ENCODE measurements at places on chromosomes 3 and 15.

DNA sequence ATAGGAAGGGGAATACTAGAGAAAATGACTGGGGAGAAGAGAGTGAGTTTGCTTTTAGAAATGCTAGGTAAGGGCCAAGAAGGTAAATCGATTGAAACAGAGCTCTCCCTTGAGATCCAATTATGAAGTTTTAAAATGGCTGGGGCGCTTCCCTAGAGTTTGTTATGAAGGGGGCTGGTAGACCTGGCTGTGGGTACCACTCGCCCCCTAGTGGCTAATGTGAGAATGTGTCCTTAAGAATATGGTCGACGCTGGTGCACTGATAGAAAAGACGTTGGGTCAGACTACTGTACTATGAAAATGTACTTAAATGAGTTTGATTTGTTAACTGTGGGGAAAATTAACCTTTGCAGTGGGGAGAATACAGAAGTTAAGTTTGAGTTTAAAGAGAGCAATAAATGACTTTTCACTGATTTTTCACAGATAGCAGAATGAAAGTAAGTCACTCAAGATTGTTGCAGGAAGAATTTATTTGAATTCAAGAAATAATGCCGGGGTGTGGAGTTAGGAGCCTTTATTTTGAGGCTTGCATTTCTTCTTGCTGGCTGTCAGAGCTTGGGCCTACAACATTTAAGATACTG is 9.2 kb downstream of the TMPRSS7 start:
- DNase-seq, result peak; percentile 79

GRCh38 chr3:66443118-66443803 is 57.6 kb downstream of the LRIG1 start:
- DNase-seq, result no peak

DNA sequence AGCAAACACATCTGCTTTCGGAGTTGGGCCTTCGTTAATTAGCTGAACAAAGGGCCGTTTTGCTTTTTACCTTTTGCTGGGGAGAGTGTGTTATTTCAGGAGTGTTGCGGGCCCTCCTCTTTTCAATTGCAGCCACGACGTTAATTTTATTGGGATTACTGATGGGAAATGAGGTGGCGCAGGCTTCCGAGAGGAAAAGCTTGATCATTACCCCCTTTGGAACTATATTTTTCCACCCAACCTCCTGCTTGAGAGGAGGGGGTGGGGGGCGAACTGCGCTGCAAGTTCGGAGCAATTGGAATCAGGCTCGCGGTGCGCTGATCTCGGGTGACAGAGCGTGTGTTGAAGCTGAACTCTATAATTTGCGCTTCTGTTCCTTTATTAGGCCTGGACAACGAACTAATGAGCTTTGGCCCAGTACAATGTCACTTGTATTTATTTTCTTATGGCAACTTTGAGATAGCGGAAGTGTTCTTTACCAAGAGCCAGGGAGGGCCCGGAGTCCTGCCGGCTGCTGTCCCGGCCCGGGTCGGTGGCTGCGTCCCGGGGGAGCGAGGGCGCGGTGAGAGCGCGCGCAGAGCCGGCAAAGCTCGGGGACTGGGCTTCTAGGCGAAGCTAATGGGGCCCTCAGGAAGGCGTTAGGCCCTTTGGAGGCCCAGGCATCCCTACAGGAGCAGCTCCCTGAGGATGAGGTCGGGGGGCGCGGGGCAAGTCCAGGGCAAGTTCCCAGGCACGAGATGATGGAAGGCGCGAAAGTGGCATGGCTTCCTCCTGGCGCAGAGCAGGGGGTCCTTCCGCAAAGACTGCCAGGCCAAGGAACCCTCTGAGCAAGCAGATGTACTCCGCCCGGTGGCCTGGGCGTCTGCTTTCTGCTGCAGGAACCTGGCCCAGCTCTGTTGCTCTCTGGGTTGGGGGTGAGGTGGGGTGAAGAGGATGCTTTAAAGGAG is 12.9 kb downstream of the NR2F2 start:
- DNase-seq, result peak; percentile 44

DNA sequence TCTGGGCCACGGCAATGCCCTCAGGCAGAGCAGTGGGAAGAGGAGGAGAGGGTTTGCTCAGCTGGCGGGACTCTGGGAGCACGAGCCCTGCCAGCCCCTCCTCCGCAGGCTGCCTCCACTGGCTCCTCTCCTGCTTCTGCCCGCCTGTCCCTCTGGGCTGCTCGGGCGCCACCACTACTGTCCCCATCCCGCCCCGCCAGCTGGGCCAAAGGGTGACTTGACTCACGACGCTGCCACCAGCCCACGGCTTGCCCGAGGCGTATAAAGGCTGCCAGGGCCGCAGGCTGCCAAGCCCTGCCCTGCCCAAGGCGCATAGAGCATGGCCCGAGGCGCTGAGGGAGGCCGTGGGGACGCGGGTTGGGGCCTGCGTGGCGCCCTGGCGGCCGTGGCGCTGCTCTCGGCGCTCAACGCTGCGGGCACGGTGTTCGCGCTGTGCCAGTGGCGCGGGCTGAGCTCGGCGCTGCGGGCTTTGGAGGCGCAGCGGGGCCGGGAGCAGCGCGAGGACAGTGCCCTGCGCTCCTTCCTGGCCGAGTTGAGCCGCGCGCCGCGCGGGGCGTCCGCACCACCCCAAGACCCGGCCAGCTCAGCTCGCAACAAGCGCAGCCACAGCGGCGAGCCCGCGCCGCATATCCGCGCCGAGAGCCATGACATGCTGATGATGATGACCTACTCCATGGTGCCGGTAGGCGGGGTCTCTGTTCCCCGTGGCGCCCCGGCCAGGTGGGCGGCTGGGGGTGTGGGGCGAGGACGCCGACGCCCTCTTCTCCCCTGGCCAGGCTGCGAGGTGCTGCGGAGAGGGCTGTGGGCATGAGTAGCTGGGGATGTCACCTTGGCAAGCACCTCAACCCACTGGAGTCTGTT is at the start of gene GLDN:
GLDN (plus strand) TSS at position 290 of the 861 bp plus-strand sequence; CDS start at position 320, 30 bp downstream.
- DNase-seq, result no peak

DNA sequence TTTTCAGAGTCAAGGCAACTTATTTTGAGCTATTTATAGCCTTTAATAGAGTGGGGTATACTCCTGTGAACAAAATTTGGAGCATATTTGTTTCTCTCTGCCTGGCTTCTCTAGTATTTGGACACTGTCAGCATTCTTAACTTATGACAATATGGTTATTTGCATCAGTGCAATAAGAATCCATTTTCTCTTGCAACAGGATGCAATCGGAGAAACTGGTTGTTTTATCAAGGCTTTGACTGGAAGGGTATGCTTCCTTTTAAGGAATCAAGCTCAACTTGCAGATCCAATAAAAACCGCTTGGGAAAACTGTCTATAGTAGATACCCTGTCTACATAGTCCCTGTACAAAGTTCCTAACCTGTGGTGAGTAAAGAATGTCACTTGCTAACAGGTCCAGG is 106.7 kb downstream of the DPH6 start:
- peak; percentile 67 for DNase-seq

DNA sequence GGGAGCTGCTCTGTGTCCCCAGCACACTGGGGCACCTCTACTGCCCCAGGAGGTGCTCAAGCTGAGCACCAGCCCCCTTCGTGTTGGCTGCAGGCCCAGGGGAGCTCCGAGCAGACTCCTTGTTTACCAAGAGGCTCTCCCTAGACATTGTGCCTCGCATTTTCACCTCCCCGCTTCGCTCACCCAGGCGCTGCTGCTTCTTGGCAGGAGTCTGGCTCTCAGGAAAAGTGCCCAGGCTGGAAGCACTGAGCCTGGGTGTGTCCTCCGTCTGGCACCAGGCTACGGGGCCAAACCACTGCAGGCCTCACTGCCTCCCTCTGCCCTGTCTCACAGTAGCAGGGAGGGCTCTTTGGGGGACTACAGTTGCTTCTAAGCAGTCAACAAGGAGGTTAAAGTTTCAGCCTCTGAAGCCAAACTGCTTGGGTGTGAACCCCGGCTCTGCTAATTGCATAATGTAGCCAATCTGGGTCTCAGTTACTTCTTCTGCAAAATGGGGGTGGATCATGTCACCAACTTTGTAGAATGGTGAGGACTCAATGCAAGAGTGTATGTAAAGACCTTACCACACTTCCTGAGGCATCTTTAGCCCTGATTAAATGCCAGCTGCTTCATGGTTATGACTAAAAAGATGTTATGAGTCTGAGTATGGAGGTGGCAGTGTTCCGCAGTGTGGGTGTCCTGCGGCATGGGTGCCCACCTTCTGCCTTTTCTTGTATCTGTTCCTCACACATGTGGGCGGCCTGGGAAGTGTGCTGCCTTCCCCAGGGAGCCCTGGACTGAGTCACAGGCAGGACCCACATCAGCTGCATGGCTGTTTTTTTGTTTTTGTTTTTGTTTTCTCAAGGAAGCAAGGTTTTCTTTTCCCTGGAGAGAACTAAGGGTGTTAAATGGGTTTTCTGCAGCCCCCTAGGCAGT is 88.9 kb downstream of the CLSTN2 start:
- no peak for DNase-seq

GRCh38 chr15:26037369-26037768 is 174.2 kb upstream of the ATP10A start:
- DNase-seq, result no peak

DNA sequence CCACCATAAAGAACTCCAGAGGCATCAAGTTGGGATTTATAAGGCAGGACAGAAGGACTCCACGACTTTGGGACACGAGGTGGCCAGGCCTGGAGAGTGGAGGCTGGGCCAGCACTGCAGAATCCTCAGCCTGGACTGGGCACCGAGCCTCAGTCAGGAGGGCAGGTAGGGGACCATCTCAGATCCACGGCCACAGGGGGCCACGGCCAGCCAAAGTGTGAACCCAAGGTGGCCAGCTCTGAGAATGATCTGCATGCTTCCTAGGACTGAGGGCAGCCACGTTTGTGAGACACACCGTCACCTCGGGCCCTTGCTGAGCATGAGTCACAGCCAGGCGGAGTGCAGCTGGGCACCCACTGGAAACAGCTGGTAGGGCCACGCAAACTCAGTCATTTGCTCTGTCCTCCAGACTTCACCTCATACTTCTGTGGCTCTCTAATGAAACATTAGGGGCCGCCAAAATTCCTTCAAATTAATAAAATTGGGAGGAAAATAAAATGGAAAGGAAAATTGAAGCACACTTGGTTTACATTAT is 65.8 kb downstream of the CTNNB1 start:
- DNase-seq, result peak; percentile 66

GRCh38 chr3:64438812-64439211 is 213.5 kb upstream of the PRICKLE2 start:
- no peak for DNase-seq

- DNase-seq, result no peak
Observed at GRCh38 chr15:51756482-51756881, 5.1 kb downstream of the TMOD2 start.

DNA sequence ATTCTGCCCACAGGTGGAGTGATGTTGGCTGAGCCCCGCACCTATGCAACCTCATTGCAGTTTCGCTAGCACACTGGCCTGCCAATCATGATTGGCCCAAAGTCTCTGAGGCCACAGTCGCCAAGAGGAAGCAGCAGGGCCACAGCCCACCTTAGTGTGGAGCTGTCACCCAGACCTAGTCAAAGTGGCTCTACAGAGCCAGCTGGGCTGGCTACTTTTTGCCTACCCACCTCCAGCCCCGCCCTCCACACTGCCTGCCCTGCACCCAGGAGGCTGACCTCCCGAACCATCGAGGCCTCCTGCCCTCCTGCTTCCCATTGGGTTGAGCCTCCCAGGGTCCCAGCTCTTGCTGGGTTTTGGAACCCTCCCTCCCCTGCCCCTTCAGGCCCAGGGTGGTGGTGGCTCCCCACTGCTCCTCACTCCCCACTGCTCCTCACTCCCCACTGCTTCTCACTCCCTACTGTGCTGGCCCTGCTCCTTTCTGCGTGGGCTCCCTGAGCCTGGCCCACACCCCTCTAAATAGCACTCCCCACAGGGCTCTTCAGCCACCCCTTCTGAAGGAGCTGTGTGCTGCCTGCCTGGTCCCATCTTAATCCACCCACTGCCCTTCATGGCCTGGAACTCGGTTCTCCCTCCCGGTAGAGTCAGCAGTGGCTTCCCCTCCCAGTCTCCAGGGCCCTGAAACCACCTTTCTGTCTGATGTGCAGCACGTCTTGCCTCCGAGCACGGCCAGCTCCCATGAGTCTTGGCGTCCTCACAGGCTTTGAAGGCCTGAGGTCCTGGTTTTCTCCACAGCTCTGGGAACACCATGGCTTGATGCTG is 89.3 kb downstream of the WNT7A start:
- DNase-seq, result no peak

DNA sequence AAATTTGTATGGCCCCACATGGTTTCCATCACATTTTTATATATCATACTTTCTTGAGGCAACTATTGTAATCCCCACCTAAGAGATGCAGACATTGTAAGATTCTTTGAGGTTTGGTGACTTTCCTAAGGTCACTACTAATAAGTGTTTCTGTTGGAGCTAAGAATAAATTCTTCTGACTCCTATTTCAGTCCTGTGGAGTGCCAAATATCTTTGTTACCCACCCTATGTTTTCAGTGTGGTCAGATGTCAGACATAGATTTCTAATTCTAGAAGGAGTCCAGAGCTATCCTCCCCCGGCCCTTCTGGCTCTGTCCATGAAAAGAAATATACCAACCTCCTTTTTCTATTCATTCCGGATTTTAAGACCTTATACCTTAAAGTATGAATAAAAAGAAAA is 46.2 kb upstream of the FILIP1L start:
- no peak for DNase-seq
